Hematopoietic multipotent progenitor cell treated with erythropoietin and hydrocortisone succinate and interleukin-3 and kit ligand, for 4 days (in vitro differentiated cells): ENCODE measurements at places on chromosomes 12 and 14.

GRCh38 chr14:23154964-23155587 lies 28.4 kb downstream of the SLC7A8 start:
- DNase-seq: no peak

GRCh38 chr12:14769466-14769968 lies 33.8 kb downstream of the WBP11 start:
- peak; percentile 70 for DNase-seq

DNA sequence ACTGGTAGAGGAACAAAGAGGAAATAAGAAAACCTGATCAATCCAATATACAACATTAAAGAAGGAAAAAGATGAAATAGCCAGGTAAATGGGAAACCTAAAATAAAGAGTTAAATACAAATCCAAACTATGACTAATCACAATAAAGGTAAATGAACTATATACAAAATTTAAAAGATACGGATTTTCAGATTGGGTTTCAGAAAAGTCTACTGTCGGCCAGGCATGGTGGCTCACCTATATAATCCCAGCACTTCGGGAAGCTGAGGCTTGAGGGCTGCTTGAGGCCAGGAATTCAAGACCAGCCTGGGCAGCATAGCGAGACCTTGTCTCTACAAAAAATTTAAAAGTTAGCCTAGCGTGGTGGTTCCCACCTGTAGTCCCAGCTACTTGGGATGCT lies 39.9 kb upstream of the CHGA start:
- no peak for DNase-seq

- DNase-seq: peak; percentile 72
Observed at GRCh38 chr12:104699489-104700190, 242.9 kb downstream of the CHST11 start.

GRCh38 chr14:96823652-96824051 lies 26.5 kb downstream of the VRK1 start:
- no peak for DNase-seq

DNA sequence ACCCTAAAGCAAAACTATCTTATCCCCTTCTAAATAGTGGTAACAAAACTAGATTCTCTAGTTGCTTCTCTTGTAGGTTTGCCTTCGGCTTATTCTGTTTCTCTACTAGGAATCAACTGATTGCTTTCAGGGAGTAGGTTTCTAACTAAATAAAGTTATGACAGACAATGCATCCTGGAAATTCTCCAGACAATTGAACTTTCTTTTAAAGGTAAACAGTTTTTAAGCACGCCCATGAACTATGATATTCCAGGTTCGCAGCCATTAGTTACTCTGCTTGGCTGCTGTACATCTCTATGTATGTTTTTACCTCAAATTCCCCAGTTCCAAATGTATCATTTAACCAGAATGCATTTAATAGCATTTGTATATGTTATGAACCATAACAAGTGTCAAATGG lies 23.9 kb downstream of the EIF2S3B start:
- no peak for DNase-seq

DNA sequence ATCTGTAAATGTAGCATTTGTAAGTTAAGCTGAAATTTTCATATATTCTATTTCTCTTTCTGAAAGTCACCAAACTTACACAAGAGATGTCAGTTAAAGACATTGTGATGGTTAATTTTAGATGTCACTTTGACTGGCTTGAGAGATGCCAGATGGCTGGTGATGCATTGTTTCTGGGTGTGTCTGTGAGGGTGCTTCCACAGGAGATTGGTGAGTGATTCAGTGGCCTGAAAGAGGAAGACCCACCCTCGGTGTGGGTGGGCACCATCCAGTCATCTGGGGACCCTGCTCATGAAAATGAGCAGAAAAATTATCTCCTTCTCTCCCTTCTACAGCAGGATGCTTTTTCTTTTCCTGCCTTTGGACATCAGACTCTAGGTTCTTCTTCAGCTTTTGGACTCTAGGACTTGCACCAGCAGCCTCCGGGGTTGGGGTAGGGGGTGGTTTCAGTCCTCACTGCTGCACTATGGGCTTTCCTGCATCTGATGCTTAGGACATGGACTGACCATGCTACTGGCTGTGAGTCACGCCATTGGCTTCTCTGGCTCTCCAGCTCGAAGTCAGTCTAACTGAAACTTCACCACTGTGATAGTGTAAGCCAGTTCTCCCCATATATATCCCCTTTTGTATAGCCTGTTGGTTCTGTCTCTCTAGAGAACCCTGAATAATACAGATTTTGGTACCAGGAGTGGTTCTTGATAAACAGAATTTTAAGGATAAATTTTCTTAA lies 20.9 kb downstream of the PDE6H start:
- peak; percentile 44 for DNase-seq

DNA sequence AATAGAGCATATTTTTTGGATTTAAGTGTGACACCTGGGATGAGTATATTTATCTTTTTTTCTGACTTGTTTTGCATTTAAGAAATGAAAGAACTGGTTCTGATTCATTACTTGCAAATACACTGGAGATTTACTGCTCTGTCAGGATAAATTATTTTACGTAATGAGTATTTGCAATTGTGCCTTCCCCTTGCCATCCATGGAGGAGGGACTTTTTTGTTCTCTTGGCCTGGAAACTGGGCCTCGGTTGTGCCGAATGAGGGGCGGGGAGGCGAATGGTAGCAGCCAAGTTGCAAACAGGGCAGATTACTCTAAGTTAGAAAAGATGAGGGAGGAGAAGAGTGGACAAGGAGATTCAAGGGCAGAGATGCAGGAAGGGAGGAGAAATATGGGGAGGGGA lies 308.7 kb downstream of the ATP23 start:
- DNase-seq: no peak

DNA sequence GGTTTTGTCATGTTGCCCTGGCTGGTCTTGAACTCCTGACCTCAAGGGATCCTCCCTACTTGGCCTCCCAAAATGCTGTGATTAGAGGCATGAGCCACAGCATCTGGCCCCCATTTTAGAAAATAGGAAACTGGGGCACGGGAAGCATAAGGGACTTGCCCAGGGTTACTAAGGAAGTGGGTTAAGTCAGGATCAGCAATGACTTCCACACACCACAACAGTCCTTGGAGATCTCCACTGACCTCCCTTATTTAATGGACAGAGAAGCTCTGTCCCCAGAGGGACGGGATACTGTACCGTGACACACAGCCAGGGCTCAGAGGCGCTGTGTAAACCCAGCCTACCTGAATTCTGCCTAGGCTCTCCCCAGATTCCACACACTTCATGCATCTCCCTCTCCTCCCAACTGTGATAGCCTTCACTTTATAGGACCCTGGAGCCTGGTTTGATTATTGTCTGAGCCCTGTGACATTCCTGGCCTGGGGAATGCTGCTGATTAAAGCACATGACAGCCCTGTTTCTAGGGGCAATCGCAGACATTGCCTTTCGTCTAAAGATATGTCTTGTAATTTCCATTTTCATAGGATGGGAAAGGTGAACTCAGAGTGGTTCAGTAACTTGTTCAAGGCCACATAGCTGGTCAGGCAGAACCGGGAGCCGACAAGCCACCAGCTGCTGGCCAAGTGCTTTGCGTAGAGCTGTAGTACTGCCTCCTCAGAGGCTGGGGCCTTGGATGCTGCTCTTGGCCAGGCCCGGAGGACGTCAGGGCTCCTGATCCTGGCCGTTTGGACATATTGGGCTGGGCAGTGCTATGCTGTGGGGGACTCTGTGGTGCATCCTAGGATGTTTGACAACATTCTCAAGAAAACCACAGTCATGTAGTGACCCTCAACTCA lies 20.8 kb downstream of the SERPINA1 start:
- DNase-seq: no peak

DNA sequence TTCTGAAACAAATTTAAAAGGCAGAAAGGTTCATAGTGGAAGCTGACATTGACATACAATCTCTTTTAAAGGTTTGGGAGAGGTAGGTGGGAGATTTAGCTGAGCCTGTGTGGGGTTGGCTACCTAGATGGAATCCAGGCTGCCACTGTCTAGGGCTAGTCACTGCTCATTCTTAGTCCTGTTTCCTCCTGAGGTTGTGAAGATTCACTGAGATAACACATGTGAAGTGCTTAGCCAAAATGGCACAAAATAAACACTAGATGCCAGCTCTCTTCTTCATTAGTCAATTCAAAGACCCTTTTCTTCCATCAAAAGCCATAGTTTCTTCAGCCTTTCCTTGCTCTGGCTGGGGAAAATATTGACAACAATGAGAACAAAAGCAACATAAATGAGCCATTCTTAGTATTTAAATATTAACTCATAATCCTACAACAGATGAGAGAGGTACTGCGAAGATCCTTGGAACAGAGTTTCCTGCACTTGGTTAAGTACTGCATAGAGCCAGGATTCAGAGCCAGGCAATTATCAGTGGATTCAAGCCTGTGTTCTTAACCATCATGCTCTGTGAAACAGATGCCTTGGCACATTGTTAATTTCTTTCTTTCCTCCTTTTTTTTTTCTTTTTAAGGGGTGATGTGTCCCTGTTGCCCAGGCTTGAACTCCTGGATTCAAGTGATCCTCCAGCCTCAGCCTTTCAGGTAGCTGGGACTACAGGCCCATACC lies 3.5 kb downstream of the MYF6 start:
- no peak for DNase-seq

- DNase-seq: no peak
Observed at GRCh38 chr12:75099210-75099609, 110.4 kb downstream of the KCNC2 start.

- no peak for DNase-seq
Observed at GRCh38 chr12:6369916-6370575, 5.3 kb downstream of the SCNN1A start.

DNA sequence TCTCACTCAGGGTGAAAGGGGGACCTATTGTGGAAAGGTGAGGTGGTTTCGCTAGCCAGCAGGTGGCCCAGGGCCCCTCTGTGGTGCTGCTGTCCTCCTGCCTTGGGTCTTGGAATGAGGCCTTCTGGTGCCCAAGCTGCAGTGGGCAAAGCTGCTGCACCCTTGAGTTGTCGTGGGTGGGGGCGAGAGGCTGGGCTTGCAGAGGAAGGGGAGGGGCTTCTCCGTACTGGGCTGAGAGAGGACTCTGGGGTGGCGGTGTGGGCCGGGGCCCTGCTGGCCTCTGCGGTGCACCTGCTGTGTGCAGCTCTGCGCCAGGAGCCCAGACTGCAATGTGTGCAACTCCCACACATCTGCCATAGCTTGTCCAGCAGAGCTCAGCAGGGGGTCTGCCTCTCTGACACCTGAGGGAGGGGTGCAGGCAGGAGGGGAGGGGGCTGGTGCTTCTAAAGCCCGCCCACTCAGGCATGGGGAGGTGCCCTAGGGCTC lies 145.8 kb downstream of the KIF26A start:
- DNase-seq: no peak

DNA sequence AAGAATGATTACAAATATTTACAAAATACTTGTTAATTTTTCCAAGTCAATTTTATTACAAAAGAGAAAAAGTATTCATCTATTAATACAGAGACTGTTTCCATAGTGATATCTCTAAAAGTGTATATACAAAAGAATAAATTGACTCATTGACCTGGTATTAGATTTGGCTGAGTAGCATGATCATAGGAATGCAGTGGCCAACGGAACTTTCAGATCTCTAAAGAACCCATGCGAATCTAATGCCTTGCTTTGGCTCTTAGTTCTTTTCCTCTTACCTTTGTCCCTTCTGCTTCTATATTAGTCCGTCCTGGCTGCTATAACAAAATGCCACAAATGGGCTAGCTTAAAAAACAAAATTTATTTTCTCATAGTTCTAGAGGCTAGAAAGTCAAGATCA lies 717.8 kb downstream of the TMTC2 start:
- DNase-seq: no peak

DNA sequence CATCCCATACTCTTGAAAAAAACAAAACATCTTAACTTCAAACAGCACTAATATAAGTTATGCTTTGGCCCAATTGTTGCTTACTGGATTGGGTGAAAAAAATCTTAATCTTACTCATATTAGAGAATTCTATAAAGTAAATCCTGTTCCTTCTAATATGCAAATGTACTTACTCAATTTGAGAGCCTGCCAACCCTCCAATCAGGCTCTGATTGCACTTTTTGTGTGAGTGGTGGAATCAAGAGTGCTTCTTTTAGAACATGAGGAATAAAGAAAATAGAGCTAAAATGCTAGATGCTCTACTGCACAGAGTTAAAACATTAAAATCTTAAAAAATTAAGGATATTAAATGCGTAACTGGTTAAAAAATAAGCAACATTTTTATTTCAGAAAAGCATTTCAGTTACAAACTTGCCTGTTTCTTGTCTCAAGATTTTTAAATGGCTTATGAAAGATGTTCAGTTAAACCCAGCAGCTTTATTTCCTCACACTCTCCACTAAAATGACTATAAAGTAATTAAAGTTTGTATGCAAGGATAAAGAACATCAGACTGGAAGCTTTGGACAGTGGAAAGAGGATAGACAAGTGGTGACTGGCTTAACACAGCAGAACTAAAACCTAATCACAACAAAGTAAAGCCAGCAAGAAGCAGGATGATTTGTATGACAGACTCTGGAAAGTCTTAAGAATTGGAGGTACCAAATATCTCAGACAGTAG lies 177.5 kb downstream of the SLC2A13 start:
- no peak for DNase-seq

- no peak for DNase-seq
Observed at GRCh38 chr12:6774499-6775062, 2.3 kb downstream of the LAG3 start.

- DNase-seq: peak; percentile 63
Observed at GRCh38 chr12:10067942-10068341, 30.8 kb downstream of the CLEC1A start.

DNA sequence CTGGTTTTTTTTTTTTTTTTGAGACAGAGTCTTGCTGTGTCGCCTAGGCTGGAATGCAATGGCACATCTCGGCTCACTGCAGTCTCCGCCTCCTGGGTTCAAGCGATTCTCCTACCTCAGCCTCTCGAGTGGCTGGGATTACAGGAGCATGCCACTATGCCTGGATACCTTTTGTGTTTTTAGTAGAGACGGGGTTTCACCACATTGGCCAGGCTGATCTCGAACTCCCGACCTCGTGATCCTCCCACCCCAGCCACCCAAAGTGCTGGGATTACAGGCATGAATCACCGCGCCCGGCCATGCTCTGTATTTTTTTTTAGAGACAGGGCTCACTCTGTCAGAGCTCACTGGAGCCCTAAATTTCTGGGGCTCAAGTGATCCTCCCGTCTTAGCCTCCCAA lies 32.6 kb downstream of the VRTN start:
- DNase-seq: no peak

DNA sequence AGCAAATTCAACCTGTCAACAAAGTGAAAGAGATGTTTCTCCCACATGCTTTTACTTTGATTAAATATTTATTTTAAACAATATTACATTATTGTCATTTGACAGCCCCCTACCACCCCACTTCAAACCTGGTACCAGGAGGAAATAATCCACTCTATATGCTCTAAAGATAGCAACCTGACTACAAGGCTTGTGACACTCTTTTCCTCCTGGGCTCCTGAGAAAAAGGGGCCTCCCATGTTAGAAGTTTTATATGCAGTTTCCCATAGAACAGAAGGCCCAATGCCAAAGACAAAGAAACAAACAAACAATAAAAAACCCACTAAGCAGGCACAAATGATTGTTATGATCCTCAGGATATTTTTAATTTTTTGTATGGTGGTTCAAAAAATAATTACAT lies 73.6 kb downstream of the RPS29 start:
- no peak for DNase-seq

GRCh38 chr12:120252071-120252906 lies 13.2 kb downstream of the PXN start:
- DNase-seq: peak; percentile 91

GRCh38 chr14:44339862-44340261 lies 167.2 kb downstream of the FSCB start:
- DNase-seq: no peak
